ENCODE measurements at places on chromosomes 16 and 17.

DNA sequence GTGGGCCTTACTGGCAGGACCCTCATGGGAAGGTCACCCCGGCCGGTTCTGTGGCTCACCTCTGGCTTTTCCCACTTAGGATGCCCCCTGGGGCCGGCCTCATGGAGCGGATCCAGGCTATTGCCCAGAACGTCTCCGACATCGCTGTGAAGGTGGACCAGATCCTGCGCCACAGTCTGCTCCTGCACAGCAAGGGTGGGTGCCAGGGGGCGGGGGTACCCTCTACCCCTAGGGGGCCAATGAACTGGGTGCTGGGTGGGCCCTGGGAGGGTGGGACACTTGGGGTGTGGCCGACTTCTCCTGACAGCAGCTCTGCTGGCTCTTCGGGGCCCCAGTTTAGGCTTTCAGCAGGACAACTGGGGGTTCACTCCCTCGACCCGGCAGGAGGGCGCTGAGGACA lies 34.3 kb downstream of the MGAT5B start:
- no peak for DNase-seq

DNA sequence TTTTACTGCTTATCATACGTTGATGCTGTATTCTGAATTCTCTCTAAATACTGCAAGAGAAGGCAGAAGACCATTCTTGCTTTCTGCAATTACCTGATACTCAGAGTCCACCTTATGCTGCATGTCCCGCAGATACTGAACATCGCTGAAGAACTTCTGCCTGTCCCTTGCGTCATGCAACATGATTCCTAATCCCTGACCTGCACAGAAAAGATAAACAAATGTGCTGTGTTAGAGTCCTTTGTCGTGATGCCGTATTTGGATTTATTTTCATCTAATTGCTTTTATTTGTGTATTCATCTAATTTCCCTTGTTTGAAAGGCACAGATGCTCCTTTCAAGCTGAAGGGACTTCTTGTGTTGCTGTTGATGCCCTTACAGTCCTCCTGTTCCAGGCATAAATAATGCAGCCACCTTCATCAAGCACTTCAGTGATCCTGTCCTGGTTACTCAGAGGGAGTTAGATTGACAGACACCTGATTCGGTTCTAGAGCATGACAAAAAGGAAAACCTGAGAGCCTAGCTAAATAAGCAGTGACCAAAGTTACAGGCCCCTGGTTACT lies 6.5 kb downstream of the MARCHF10 start:
- DNase-seq = no peak

- no peak for DNase-seq
Measured at GRCh38 chr16:3216263-3216640, 18.7 kb downstream of the ZNF200 start.

GRCh38 chr16:86584726-86585721 lies 6.7 kb downstream of the FOXL1 start:
- no peak for DNase-seq

- DNase-seq = no peak
Measured at GRCh38 chr17:78142119-78142861, 3.9 kb upstream of the C17orf99 start.

DNA sequence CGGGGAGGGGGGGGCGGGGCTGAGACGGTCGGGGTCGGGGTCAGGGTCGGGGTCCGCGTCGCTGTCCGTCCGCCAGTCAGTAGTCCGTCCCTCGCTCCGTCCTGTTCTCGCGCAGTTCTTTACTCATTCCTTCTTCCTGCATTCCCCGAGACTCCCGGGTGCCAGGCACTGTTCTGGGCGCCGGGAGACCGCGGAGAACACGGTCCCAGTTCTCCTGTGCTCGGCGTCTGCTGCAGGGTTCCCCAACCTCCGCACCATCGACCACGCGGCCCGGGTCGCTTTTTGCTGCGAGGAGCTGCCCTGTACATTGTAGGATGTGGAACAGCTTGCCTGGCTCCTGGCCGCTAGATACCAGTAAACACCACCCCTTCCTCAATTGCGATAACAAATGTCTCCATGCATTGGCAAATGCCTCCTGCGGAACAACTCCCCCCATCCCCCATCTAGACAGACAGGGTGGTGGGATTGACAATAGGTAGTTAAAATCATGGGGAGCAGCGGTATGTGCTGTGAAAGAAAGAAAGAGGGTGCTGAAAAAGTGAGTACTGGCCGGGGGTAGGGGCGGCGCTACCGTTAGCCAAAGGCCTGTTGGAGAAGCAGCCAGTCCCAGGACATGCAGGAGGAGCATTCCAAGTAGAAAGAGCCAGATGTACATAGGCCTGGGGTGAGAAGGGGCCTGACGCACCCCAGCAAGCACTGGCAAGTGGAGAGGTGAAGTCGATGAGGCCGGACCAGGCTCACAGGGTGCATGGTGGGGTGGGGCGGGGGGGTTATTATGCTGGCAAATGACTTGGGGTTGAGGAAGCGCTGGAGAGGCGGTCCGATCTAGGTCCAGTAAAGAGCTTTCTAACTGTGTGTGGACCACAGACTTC lies 631 bp downstream of the TRAF7 start:
- DNase-seq = peak; percentile 43

DNA sequence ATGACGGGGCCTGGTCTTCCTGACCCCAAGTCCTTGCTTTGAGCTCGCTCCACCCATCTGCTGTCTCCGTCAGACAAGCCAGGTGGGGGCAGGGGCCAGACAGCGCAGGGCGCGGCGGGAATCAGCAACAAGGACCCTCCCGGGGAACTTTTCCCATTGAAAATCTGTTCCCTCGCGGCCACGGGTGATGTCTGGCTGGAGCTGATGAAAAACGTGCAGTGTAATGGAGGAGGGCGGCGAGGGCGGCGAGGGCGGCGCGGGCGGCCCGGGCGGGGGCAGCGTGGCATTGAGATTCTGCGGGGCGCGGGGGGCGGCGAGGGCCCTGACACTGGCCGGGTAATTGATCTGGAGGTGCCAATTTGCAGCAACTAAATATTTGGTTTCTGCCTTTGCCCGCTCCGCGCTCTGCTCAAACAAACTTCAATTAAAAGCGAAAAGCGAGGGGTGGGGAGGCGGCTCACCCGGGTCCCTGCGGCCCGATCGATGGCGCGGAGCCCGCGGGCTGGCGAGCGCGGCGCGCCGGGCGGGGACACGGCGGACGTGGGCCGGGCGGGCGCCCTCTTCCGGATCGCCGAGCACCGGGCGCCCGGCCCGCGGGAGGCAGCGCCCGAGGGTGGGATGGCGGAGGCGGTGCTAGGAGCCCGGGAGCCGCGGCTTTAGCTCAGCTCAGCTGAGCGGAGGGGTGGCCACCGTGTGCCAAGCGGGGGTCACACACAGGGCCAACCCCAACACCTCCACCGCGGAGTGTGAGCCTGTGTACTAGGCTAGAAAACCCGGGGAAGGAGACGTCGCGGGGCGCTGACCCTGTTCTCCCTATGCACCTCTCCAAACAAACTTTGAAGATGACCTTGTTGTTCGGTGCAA lies 32.4 kb downstream of the DCAKD start:
- peak; percentile 47 for DNase-seq

DNA sequence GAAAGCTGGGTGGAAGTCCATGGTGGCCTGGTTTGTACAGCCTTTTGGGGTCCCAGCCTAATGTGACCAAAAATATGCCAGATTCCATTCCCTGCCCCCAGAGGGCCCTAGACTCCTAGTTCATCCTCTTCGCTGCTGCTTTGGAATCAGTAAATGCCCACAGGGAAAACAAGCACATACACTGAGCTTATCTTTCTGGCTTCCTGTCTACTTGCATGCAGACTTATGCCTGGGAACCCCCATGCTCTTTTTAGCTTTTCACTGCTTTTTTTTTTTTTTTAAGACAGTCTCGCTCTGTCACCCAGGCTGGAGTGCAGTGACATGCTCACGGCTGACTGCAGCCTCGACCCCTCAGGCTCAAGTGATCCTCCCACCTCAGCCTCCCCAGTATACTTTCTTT lies 6.2 kb upstream of the CD300LG start:
- no peak for DNase-seq

DNA sequence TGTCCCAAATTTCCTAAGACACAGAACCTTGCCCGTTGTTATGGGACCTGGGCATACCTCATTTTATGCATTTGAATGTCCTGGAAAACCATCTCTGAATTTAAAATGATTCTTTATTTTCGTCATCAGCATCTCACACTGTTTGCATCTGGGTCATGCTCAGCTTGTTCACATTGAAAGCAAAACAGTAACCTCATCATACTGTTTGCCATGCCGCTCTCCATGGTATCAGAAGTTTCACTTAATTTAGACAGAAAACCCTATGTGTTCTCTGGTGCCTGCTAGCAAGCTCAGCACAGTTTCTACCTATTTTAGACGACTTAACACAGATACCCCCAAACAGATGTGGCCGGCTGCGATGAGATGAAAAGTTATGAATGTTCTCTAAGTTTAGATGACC lies 292.1 kb downstream of the SNX29 start:
- DNase-seq = no peak

- DNase-seq = no peak
Measured at GRCh38 chr17:4154201-4154600, 11.2 kb downstream of the CYB5D2 start.

DNA sequence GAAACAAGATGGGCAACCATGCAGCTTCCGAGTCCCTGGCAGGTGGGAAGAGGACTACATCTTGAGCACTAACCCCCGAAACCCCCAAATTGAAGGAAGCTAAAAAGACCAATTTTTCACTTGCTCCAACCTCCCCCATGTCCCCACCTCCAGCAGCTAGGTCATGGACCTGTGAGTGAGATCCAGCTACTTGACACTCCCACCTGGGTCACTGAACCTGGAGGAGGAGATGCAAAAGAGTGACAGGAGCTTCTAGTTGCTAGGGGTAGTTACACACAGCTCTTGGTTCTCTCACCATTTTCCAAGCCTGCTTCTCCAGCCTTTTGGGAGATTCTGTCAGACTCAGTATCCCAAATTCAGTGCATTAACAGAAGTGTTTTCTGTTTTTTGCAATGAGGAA lies 11.2 kb downstream of the PDZD9 start:
- no peak for DNase-seq

DNA sequence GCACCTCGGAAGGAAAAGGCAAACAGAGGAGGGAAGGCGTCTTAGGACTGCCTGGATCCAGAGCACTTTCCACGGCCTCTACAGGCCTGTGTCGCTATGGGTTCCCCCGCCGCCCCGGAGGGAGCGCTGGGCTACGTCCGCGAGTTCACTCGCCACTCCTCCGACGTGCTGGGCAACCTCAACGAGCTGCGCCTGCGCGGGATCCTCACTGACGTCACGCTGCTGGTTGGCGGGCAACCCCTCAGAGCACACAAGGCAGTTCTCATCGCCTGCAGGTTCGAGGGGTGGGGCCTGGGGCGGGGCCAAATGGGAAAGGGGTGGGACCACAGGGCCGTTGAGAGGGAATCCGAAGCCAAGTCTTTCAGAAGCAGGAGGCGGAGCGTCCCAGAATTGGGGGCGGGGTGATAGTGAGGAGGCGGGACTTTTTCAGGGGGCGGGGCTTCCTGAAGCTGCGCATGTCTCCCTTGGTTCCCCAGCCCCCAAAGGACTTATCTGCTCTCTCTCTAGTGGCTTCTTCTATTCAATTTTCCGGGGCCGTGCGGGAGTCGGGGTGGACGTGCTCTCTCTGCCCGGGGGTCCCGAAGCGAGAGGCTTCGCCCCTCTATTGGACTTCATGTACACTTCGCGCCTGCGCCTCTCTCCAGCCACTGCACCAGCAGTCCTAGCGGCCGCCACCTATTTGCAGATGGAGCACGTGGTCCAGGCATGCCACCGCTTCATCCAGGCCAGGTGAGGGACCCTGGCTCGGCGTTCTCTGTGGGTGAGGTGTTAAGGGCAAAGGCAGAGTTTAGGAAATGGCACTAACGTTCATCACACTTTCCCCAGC lies 939 bp downstream of the BCL6B start:
- DNase-seq = peak; percentile 94

DNA sequence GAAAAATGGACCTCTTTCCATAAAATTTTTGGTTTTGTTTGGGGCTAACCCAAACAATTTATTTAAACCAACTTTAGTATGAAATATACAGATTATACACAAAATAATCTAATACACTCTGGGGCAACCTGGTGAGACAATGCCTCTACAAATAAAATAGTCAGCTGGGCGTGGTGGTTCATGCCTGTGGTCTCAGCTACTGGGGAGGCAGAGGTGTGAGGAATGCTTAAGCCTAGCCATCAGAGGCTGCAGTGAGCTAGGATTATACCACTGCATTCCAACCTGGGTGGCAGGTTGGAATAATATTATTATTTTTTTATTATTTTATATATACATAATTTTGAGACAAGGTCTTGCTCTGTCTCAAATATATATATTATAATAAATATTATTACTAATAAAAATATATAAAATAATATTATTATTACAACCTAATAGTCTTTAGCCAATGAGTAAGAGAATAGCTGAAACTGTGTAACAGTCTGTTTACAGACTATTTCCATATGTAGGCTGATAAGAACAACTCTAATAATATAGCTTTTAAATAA lies 50.5 kb downstream of the GLG1 start:
- no peak for DNase-seq

DNA sequence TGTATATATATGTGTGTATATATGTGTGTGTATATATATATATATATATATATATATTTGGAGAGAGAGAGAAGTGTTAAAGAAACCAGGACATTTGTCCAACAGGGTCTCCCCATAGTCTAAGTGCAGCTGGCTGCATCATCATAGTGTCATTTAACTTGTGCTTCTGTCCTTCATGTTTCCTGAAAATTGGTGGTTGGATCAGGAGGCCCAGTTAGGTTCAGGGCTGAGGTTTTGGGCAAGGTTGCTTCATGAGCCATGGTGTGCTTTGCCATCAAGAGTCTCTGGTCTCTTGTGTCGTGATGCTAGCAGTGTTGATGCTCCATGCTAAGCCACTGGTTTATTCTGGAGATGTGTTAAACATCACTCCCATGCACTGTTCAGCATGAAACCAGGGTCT lies 85.3 kb downstream of the C16orf95 start:
- DNase-seq = no peak

GRCh38 chr16:84055366-84055765 lies 12.8 kb upstream of the SLC38A8 start:
- DNase-seq = peak; percentile 15

DNA sequence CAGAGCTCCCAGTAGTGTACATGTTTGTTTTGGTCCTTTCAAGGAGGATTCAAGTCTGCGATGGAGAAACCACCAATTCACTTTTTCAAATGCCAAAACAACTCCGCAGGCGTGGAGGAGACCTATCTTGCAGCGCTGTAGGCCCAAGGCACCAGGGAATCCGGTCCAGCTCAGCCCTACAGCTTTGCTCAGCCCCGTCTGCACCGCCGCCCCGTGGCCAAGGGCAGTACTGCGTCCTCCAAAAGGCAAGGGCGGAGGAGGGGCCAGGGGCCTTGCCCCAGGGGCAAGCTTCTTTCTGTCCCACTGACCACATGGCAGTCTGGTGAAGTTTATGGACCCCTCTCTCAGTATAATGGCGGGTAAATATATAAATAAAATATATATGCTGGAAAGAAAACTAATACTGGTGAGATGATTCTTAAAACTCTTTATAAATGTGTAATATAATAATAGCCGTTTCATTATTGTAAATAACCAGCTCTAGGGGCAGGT lies 709 bp upstream of the CD300LG start:
- peak; percentile 82 for DNase-seq

GRCh38 chr16:70304892-70305448 lies 6.0 kb downstream of the DDX19B start:
- DNase-seq = no peak

Measured in activated naive CD4-positive, alpha-beta T cell treated with anti-CD3 and anti-CD28 coated beads, Interleukin-2, amount 10 ng/mL, durations not matched to agents 7 days and 5 days (primary cell).